ENCODE measurements at places on chromosomes 4 and X.

- no peaks in the 10 kb centered on the region for H3K4me1 ChIP-seq
- no peaks in the 10 kb centered on the region for H3K36me3 ChIP-seq
- H3K27me3 ChIP-seq, result no peaks in the 10 kb centered on the region
- DNase-seq, result no peak
Measured at GRCh38 chr4:182538031-182538430, 294.8 kb downstream of the TENM3 start.

DNA sequence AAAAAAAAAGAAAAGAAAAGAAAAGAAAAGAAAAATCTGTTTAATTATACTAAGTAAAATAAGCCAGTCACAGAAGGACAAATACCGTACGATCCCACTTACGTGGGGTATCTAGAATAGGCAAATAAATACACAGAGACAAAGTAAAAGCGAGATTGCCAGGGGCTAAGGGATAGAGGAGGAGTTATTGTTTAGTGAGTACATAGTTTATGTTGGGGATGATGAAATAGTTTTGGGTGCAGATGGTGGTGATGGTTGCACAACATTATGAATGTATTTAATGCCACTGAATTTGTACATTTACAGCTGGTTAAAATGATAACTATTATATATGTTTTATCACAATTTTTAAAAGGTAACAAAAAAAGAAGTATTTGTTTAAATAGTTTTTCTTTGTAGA is 7.1 kb downstream of the CA5B start:
- H3K4me1 ChIP-seq, result peaks cover 71% of the 10 kb centered on the region
- H3K36me3 ChIP-seq, result peaks cover 42% of the 10 kb centered on the region
- no peaks in the 10 kb centered on the region for H3K27me3 ChIP-seq
- H3K4me3 ChIP-seq, result no peak overlapping the region
- no peak overlapping the region for H3K27ac ChIP-seq
- DNase-seq, result no peak

GRCh38 chr4:141659539-141659938 is 23.2 kb downstream of the IL15 start:
- H3K36me3 ChIP-seq, result no peaks in the 10 kb centered on the region
- H3K27me3 ChIP-seq, result no peaks in the 10 kb centered on the region
- no peak overlapping the region for H3K4me3 ChIP-seq
- no peak overlapping the region for H3K27ac ChIP-seq
- peaks cover 4% of the 10 kb centered on the region for H3K4me1 ChIP-seq
- no peak for DNase-seq

GRCh38 chr4:125070861-125071260 is 243.9 kb upstream of the FAT4 start:
- H3K36me3 ChIP-seq, result no peaks in the 10 kb centered on the region
- no peaks in the 10 kb centered on the region for H3K27me3 ChIP-seq
- no peaks in the 10 kb centered on the region for H3K4me1 ChIP-seq
- DNase-seq, result no peak

- H3K27me3 ChIP-seq, result no peaks in the 10 kb centered on the region
- H3K36me3 ChIP-seq, result no peaks in the 10 kb centered on the region
- DNase-seq, result peak; percentile 63
- peak overlapping the region; percentile 23 for H3K4me3 ChIP-seq
- peaks cover 67% of the 10 kb centered on the region for H3K4me1 ChIP-seq
- peak overlapping the region; percentile 95 for H3K27ac ChIP-seq
Measured at GRCh38 chr4:2786794-2787229, 6.1 kb upstream of the SH3BP2 start.

DNA sequence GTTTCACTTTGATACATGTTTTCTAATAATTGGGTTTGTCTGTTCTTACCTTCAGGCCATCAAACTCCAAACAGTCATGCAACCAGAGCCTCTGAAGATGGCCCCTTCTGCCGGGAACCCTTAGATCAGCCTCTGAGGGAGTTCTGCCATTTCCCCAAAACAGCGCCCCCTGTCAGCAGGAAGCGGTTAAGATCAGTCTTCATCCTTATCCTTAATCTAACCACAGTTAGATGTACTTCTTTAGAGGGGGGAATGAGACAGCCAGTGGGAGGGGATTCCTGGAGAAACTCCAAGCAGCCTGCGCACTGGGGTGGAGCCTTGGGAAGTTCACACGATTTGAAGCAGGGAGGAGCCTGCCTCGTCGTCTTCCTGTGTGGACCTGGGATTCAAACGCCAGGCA is 185.4 kb downstream of the INPP4B start:
- H3K27me3 ChIP-seq, result no peaks in the 10 kb centered on the region
- peaks cover 68% of the 10 kb centered on the region for H3K36me3 ChIP-seq
- H3K27ac ChIP-seq, result no peak overlapping the region
- no peaks in the 10 kb centered on the region for H3K4me1 ChIP-seq
- no peak for DNase-seq

GRCh38 chr4:80007745-80008149 is 65.3 kb downstream of the ANTXR2 start:
- H3K27ac ChIP-seq, result peak overlapping the region; percentile 86
- H3K27me3 ChIP-seq, result no peaks in the 10 kb centered on the region
- DNase-seq, result no peak
- peaks cover 32% of the 10 kb centered on the region for H3K36me3 ChIP-seq
- peak overlapping the region; percentile 35 for H3K4me3 ChIP-seq
- peaks cover 56% of the 10 kb centered on the region for H3K4me1 ChIP-seq

DNA sequence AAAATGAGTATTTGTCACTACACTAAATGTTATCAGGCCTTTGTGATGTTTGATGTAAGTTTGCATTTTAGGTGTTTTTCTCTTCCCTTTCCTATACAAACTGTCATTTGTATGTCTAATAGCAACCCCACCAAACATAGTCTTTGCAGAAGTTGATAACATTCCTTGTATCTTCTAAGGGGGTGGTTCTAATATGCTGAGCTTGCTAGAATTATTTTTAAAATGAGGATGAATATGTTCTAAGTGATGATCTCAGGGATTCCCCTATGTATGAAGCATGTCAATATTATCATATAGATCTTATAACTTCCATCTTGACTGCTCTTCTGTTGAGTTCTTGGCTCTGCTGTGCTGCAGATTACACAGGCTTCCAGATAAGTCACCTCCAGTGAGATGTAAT is 3.1 kb downstream of the CHM start:
- H3K36me3 ChIP-seq, result peaks cover 10% of the 10 kb centered on the region
- no peak overlapping the region for H3K27ac ChIP-seq
- DNase-seq, result no peak
- H3K4me1 ChIP-seq, result peaks cover 33% of the 10 kb centered on the region

DNA sequence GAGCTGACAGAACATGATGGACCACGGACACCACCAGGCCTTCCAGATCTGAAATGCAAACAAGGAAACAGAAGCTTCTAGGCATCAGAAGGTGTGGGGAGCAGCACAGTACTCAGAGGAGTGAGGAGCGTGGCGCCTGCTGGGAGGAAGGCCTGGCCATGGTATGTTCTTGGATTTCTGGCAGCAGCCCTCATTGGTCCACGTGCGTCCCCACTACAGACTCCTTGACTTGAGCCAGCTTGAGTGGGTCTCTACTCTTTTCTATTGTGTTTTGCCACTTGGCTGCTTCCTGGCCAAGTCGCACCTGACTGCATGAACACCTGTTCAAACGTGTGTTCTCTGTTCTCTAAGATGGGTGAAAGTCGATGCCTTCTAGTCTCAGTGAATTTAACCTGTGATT is 18.0 kb downstream of the ZNF275 start:
- H3K4me3 ChIP-seq, result no peak overlapping the region
- H3K4me1 ChIP-seq, result peaks cover 3% of the 10 kb centered on the region
- H3K27me3 ChIP-seq, result peaks cover 21% of the 10 kb centered on the region
- DNase-seq, result no peak
- H3K27ac ChIP-seq, result no peak overlapping the region

GRCh38 chrX:87518504-87518903 is 902 bp downstream of the KLHL4 start:
- no peak for DNase-seq
- H3K27ac ChIP-seq, result no peak overlapping the region
- H3K36me3 ChIP-seq, result no peaks in the 10 kb centered on the region

DNA sequence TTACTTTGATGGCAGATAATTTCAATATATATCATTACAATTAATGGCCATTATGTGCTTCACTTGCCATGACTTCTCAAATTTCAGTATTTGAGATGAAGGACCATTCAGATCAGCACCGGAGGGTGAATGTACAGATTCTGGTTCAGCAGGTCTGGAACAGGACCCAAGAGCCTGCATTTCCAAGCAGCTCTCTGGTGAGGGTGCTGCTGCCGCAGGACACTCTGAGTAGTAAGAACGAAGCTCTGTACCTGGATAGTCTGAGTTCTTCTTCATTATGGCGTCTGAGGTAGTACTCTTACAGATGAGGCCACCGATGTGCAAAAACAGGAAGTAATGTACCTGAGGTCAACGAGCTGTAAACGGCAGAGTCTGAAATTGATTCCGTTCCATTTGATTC is 228.2 kb downstream of the FBXW7 start:
- H3K27me3 ChIP-seq, result no peaks in the 10 kb centered on the region
- peaks cover 3% of the 10 kb centered on the region for H3K4me1 ChIP-seq
- no peaks in the 10 kb centered on the region for H3K36me3 ChIP-seq
- no peak overlapping the region for H3K27ac ChIP-seq
- no peak overlapping the region for H3K4me3 ChIP-seq
- DNase-seq, result no peak

- H3K27ac ChIP-seq, result peak overlapping the region; percentile 73
- DNase-seq, result no peak
- no peaks in the 10 kb centered on the region for H3K36me3 ChIP-seq
- H3K27me3 ChIP-seq, result peaks cover 21% of the 10 kb centered on the region
Measured at GRCh38 chrX:136622568-136622967, 25.4 kb upstream of the CD40LG start.

- peaks cover 3% of the 10 kb centered on the region for H3K4me1 ChIP-seq
- no peaks in the 10 kb centered on the region for H3K36me3 ChIP-seq
- peaks cover 3% of the 10 kb centered on the region for H3K27me3 ChIP-seq
- H3K27ac ChIP-seq, result no peak overlapping the region
Measured at GRCh38 chr4:81405900-81406401, 65.8 kb downstream of the RASGEF1B start.

- H3K36me3 ChIP-seq, result no peaks in the 10 kb centered on the region
- no peak overlapping the region for H3K4me3 ChIP-seq
- H3K27ac ChIP-seq, result no peak overlapping the region
- DNase-seq, result no peak
- peaks cover 2% of the 10 kb centered on the region for H3K4me1 ChIP-seq
Measured at GRCh38 chrX:134144231-134144630, 92.8 kb upstream of the CCDC160 start.

DNA sequence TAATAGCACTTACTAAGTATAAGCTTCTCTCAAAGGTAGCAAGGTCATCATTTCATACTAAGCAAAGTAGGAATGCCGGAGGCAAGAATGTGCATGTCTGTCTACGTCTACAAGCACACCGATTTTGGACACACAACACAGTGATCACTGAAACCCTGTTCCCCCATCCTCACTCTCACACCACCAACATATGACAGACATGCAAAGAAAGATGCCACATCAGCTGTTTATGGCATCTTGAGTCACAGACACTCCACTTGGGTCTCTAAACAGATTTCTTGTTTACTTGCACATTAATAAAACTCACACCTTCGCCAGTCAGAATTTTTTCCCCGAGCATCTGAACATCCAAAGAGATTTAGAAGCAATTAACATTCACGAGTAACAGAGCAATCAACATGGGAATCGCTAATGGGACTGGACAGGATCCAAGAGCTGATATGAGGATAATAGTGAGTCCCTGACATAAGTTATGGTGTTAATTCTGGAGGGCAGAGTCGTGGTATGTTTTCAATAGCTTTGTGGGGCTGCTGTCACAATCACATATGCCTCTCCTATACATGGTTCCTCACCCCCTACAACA is 324.1 kb downstream of the DHX15 start:
- H3K27me3 ChIP-seq, result no peaks in the 10 kb centered on the region
- H3K36me3 ChIP-seq, result no peaks in the 10 kb centered on the region
- H3K27ac ChIP-seq, result no peak overlapping the region
- no peak for DNase-seq
- H3K4me1 ChIP-seq, result no peaks in the 10 kb centered on the region
- H3K4me3 ChIP-seq, result no peak overlapping the region

DNA sequence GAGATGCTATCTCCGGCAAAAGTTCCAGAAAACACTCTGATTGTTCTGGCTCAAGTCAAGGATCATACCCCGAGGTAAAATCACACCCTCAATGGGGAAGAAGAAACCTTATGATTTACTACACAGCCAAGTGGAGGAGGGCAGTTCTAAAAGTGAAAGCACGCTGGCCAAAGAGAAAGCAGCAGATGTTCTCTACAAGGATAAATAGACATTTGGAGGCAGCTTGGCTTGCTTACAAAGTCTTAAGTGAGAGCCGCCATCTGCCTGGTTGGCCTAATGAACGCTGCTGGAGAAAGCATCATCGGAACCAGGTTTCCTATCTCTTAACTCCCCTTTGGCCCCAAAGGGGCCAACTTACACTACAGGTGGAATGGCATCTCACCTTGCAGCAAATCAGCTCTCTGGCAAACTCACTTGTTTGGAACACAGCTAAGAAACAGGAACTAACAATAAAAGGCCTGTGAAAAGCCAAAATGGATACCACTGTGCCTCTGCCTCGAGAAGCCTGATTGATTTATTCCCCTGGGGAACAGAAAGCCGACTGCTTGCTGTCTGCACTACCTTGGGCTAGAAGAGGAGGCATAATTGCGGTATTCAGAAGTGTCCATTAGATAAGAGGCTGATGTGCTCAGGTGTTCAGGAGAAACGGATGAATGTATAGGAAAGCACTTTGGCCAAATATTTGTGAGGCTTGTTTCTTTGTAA is 22.8 kb downstream of the FRAS1 start:
- no peaks in the 10 kb centered on the region for H3K4me1 ChIP-seq
- H3K27ac ChIP-seq, result no peak overlapping the region
- DNase-seq, result no peak
- no peaks in the 10 kb centered on the region for H3K36me3 ChIP-seq
- H3K4me3 ChIP-seq, result no peak overlapping the region

GRCh38 chr4:52728691-52729240 is 22.5 kb downstream of the ERVMER34-1 start:
- no peaks in the 10 kb centered on the region for H3K36me3 ChIP-seq
- DNase-seq, result no peak
- H3K27ac ChIP-seq, result no peak overlapping the region
- peaks cover 14% of the 10 kb centered on the region for H3K27me3 ChIP-seq
- no peaks in the 10 kb centered on the region for H3K4me1 ChIP-seq

GRCh38 chr4:38205261-38205660 is 245.1 kb downstream of the PTTG2 start:
- H3K27me3 ChIP-seq, result no peaks in the 10 kb centered on the region
- DNase-seq, result no peak
- H3K27ac ChIP-seq, result no peak overlapping the region

DNA sequence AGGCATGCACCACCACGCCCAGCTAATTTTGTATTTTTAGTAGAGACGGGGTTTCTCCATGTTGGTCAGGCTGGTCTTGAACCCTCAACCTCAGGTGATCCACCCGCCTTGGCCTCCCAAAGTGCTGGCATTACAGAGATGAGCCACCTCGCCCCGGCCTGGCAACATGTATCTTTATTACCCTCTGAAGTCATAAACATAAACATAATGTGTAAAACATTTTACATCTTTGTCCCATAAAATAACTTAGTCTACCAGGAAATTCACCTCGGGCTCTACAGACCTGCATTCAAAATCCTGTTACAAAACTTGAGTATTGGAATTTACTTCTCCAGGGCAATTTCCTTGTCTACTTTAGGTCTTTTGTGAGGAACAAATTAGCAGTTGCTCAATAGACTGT is 68.1 kb upstream of the DUSP21 start:
- H3K27ac ChIP-seq, result no peak overlapping the region
- H3K4me1 ChIP-seq, result no peaks in the 10 kb centered on the region
- H3K27me3 ChIP-seq, result no peaks in the 10 kb centered on the region
- H3K4me3 ChIP-seq, result no peak overlapping the region
- DNase-seq, result no peak

GRCh38 chr4:110417136-110417535 is 58.8 kb upstream of the ENPEP start:
- peaks cover 42% of the 10 kb centered on the region for H3K27me3 ChIP-seq
- H3K36me3 ChIP-seq, result no peaks in the 10 kb centered on the region
- H3K4me3 ChIP-seq, result no peak overlapping the region
- no peak overlapping the region for H3K27ac ChIP-seq
- H3K4me1 ChIP-seq, result no peaks in the 10 kb centered on the region
- DNase-seq, result no peak
